Colonic mucosa (tissue), 4 donors: ENCODE measurements at places on chromosomes 13 and 19. TPM values are rescaled to one million over a fixed set of nuclear protein-coding genes. Genes with fewer than 3 reads are reported as not detected.

The VAV1 gene
- 6.0 TPM for total RNA-seq

The PSG7 gene
- not detected for total RNA-seq

- no peak for DNase-seq
Measured at GRCh38 chr13:100088273-100088643, 635 bp upstream of the PCCA start.

The ZIK1 gene
- 1.3 TPM for total RNA-seq

DNA sequence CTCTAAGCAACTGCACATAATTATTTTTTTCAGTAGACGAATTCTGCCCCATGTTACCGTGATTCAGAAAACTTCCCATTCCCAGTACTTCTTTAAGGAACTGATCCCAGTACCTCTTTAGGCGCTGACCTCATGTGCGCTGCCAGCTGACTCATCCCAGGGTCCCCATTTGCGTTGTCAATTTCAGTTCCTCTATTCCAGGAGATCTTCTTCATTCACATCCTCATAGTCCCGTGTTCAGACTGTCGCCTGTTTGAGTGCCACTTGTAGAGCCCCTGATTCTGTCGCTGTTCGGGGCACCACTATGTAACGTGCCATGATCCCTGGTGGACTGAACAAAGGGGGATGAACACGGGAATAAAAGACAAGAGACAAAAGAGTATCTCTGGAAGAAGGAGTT, 16.4 kb downstream of the FPR3 start:
- DNase-seq, result no peak

DNA sequence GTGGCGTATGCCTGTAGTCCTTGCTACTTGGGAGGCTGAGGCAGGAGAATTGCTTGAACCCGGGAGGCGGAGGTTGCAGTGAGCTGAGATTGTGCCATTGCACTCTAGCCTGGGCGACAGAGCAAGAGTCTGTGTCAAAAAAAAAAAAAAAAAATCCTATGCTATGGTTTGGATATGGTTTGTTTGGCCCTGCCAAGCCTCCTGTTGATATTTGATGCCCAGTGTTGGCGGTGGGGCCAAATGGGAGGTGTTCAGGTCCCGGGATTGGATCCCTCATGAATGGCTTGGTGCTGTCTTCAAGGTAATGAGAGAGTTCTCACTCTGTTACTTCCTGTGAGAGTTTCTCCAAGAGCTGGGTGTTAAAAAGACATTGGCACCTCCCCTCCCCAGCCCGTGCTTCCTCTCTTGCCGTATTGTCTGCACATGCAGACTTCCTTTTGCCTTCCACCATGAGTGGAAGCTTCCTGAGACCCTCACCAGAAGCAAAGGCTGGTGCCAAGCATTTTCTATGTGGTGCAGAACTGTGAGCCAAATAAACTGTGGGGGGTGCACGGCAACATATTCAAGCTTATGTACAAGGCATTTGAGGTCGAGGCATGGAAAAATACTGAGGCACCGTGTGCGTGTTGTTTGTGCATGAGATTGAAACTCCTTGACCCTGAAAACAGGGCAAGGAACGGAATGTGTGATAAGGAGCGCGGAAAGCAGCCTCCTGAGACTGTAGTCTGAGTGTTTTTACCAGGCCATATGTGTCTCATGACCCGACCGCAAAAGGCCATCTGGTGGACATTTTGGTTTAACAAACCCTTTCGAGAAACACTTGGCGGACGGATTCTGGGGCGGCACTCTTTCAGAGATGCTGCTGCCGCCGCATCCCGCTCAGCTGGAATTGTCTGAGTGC, 7.3 kb downstream of the SIGLEC9 start:
- DNase-seq, result peak; percentile 32

- peak; percentile 82 for DNase-seq
Measured at GRCh38 chr19:53865918-53866864, 1.5 kb upstream of the MYADM start.

- no peak for DNase-seq
Measured at GRCh38 chr13:64256751-64257150, 2841.1 kb upstream of the PCDH20 start.

DNA sequence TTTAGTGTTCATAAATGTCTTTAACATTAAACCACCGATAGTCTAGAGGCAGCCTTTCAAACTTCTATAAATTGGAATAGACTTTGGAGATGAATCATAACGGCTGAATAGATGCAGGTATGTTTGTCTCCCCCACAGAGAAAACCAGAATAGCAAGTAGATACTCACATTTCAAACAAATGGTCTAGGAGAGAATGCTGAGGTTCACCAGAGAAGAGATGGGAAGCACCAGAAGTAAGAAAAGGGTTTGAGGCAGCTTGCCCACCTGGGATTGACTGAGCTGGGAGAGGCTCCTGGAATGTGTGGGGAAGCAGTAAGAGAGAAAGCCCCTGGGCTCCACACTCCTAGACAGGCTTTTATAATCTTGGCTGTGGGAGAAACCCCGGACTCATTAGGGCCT, 6.4 kb downstream of the IGFL3 start:
- DNase-seq, result no peak

- DNase-seq, result no peak
Measured at GRCh38 chr13:109647699-109648098, 138.7 kb downstream of the IRS2 start.

DNA sequence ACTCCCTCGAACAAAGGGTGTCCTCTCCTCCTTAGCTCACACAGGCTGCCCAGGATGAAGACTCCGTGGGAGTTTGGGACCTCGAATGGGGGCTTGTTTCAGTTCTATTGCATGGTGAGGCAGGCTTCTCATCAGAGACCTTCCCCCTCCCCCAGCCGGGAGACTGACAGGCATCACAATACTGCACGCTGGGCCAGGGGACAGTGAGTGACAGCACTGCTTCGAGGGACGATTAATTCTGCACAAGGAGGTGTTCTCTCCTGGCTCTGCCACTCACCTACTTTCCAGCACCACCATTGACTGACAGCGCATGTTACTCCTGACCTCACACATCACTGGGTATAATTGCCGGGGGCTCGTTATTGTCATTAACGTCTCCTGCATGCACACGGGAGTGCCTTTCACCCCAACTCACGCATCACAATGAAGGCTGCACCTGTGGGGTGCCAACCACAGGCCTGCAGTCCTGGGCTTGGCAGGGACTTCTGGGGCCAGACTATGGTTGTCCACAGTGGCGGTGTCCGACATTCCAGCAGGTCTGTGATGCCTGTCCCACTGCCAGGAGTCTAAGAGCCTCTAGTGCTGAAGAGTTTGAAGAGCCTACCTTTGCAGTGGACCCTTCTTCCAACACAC, 412.2 kb upstream of the TSHZ3 start:
- no peak for DNase-seq

GRCh38 chr13:114109641-114110041, 22.8 kb downstream of the RASA3 start:
- no peak for DNase-seq

The ZNF761 gene
- 10.1 TPM for total RNA-seq

GRCh38 chr13:96935901-96936300, 58.4 kb downstream of the OXGR1 start:
- DNase-seq, result no peak

The DIRAS1 gene
- total RNA-seq, result 0.49 TPM

DNA sequence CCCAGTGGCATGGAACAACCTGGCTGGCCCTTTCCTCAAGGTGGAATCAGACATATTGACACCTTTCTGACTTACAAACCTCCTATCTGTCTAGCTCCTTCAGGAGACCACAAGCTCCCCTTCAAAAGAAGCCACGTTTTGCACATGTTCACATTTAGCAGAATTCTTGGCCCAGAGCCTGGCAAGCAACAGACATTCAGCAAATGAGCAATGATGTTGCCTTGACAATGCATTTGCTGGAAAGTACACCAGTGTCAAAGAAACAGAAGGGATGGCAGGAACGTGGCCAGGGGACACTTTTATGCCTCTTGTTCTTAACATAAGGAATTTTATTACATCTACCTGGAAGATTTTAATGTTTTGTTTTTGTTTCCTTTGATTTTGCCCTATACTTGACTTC, 85.5 kb upstream of the FGF14 start:
- DNase-seq, result no peak

DNA sequence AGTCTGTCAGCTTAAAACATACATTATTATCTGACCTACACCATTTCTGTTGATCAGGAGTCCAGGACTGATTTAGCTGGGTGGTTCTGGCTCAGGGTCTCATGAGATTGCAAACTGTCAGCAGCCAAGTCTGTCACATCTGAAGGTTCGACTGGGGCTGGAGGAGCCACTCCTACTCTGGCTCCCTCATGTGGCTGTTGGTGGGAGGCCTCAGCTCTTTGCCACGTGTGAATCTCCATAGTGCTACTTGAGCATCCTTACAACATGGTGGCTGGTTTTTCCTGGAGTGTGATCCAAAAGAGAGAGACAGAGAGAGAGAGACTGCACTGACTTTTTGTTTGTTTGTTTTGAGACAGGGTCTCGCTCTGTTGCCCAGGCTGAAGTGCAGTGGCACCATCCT, 63.6 kb upstream of the NFIC start:
- DNase-seq, result no peak

The MEIOSIN gene
- total RNA-seq, result not detected

The ADM5 gene
- 2.0 TPM for total RNA-seq

- DNase-seq, result no peak
Measured at GRCh38 chr13:97334690-97335089, 99.3 kb upstream of the RAP2A start.

GRCh38 chr19:45995715-45996385, 583 bp downstream of the CCDC61 start:
- no peak for DNase-seq

GRCh38 chr19:40831502-40832430, 18.5 kb downstream of the CYP2A6 start:
- DNase-seq, result peak; percentile 67

DNA sequence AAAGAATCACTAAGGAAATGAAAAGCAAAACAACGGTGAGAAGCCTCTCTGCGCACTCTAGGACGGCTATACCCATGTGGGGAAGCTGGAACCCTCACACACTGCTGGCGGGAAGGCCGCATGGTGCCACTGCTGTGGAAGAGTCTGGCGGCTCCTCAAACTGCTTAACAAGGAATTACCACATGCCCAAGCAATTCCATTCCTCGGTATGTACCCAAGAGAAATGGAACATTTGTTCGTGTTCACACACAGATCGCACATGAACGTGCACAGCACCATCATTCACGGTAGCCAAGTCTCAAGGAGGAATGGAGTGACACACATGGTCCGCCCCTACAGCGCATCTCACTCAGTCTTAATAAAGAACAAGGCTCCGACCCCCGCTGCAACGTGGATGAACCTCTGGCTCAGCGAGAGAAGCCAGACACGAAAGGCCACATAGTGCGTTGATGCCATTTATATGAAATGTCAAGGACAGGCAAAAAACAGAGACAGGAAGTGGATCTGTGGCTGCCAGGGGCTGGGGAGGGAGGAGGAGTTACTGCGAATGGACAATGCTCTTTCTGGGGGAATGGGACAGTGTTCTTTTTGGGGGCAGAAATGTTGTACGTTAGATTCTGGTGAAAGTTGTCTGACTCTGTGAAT, 7.6 kb downstream of the CAPS start:
- no peak for DNase-seq

The SBK2 gene
- total RNA-seq, result not detected

The UFM1 gene
- total RNA-seq, result 56.4 TPM

- no peak for DNase-seq
Measured at GRCh38 chr13:58680115-58680514, 1048.6 kb downstream of the PCDH17 start.

DNA sequence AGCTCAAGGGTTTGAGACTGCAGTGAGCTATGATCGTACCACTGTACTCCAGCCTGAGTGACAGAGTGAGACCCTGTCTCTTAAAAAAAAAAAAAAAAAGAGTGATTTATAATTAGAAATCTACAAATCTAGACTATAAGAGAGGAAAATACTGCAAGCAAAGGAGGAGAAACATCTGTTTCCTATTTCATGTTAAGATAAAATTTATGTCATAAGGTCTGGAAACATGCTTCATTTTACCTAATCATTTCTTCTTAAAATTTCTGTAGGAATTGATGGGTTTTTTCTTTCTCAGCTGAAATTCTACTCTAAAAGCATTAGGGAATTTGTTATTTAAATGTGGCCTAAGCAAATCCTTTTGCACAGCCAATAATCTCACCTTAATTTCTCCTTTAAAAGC, 53.2 kb downstream of the C13orf42 start:
- no peak for DNase-seq

- DNase-seq, result no peak
Measured at GRCh38 chr19:5564930-5565329, 2.8 kb downstream of the TINCR start.

GRCh38 chr13:33340631-33341030, 55.1 kb upstream of the STARD13 start:
- no peak for DNase-seq

DNA sequence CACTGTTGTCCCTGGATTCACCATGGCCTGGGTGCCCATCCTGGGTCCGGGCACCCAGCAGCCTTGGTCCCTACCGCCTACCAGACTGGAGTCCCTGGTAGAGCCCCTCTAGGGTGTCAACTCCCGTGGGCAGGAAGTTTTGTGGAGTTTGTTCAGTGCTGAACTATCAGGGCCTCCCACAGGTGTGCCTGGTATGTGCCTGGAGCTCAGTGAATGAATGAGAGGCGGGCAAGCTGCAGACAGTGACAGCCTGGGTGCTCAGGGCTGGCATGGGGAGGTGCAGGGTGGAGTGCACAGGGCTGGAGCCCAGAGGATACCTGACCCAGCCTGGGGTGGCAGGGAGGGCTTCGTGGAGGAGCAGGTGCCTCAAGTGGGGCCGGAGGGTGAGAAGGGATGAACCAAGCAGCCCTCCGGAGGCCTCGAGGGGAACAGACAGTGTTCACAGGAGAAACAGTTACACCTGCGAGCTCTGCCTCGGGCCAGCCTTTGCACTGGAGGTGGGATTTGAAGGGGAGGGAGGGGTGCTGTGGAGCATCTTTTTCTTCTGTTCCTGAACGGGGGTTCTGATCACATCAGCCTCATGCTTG, 29.6 kb downstream of the PAK4 start:
- DNase-seq, result no peak

The ZNF470 gene
- 2.5 TPM for total RNA-seq

The NPAS1 gene
- 0.64 TPM for total RNA-seq

The SOX1 gene
- total RNA-seq, result not detected
